ENCODE measurements at places on chromosomes 4 and X.

GRCh38 chr4:153788051-153788412 is 851 bp downstream of the SFRP2 start:
- H3K36me3 ChIP-seq, result no peaks in the 10 kb centered on the region
- no peak for DNase-seq
- H3K27ac ChIP-seq, result no peak overlapping the region
- H3K27me3 ChIP-seq, result peaks cover 49% of the 10 kb centered on the region
- H3K4me3 ChIP-seq, result peak overlapping the region; percentile 25

GRCh38 chr4:122739174-122739573 is 6.7 kb downstream of the BBS12 start:
- DNase-seq, result no peak
- no peak overlapping the region for H3K4me3 ChIP-seq
- H3K36me3 ChIP-seq, result peaks cover 11% of the 10 kb centered on the region
- peaks cover 5% of the 10 kb centered on the region for H3K4me1 ChIP-seq
- no peaks in the 10 kb centered on the region for H3K27me3 ChIP-seq

GRCh38 chr4:48944756-48945241 is 38.2 kb upstream of the OCIAD2 start:
- H3K27ac ChIP-seq, result no peak overlapping the region
- H3K4me3 ChIP-seq, result no peak overlapping the region
- H3K4me1 ChIP-seq, result peaks cover 7% of the 10 kb centered on the region
- H3K36me3 ChIP-seq, result no peaks in the 10 kb centered on the region

- no peak overlapping the region for H3K4me3 ChIP-seq
- H3K36me3 ChIP-seq, result no peaks in the 10 kb centered on the region
- no peaks in the 10 kb centered on the region for H3K4me1 ChIP-seq
Measured at GRCh38 chrX:13825178-13825762, 8.4 kb upstream of the GPM6B start.

DNA sequence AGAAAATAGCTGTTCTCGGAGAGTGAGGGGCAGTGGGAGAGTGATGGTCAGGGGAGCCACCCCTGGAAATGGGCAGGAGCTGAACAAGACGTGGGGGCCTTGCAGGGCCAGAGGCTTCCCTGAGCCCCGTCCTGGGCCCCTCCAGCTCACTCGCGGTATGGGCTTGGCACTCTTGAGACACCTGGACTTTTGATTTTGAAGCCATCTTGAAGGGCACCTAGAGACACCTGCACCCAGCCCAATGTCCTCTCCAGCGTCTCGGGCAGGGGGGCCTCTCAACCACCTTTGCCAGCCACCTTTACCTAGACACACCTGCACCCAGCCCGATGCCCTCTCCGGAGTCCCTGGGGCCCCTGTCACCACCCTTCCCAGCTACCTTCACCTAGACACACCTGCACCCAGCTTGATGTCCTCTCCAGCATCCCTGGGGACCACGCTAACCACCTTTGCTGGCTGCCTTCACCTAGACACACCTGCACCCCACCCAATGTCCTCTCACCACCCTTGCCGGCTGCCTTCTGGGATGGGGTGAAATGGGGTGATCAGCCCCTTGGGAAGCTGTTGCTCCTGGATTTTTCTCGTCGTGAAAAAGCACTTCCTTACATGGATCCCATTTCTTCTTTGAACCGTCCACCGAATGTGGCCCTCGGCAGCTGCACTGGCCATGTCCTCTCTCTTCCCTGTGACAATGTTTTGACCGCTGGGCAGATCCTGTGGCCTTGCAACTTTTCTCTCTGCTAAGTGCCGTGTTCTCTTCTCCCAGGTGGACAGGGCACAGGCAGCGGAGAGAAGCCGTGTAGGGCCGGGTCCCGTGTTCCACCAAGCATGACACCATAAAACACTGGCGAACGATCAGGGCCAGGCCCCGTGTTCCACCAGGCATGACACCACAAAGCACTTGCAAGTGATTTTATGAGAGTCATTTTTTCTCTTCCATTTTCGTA is 47.5 kb downstream of the CPZ start:
- H3K27ac ChIP-seq, result no peak overlapping the region
- H3K27me3 ChIP-seq, result no peaks in the 10 kb centered on the region
- H3K4me1 ChIP-seq, result no peaks in the 10 kb centered on the region

- no peak for DNase-seq
- no peaks in the 10 kb centered on the region for H3K4me1 ChIP-seq
- H3K27me3 ChIP-seq, result no peaks in the 10 kb centered on the region
- H3K36me3 ChIP-seq, result no peaks in the 10 kb centered on the region
- H3K4me3 ChIP-seq, result no peak overlapping the region
- no peak overlapping the region for H3K27ac ChIP-seq
Measured at GRCh38 chrX:129472116-129472515, 51.2 kb downstream of the SMARCA1 start.

DNA sequence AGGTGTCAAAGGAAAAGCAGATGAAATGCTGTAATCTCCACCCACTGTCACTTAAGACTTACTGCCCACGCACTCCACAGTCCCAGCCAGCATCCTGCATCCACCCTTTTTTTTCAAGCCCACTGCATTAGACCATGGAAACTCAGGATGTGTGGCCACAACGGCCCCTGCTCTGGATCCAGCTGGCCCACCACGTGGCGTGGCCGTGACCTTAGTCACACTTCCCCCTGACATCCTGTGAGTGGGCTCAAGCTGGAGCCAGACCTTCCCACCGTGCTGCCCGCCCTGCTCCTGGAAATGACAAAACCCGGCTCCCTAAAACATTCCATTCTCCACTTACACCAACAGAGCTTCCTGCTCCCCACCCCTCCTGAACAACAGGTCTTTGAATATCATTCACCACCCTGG is 588.3 kb upstream of the DIPK2B start:
- H3K36me3 ChIP-seq, result no peaks in the 10 kb centered on the region
- H3K4me1 ChIP-seq, result no peaks in the 10 kb centered on the region
- H3K27ac ChIP-seq, result no peak overlapping the region
- H3K27me3 ChIP-seq, result no peaks in the 10 kb centered on the region
- no peak overlapping the region for H3K4me3 ChIP-seq

GRCh38 chr4:84985952-84986351 is 19.5 kb upstream of the WDFY3 start:
- H3K4me3 ChIP-seq, result no peak overlapping the region
- H3K4me1 ChIP-seq, result no peaks in the 10 kb centered on the region
- no peaks in the 10 kb centered on the region for H3K36me3 ChIP-seq
- no peak overlapping the region for H3K27ac ChIP-seq

DNA sequence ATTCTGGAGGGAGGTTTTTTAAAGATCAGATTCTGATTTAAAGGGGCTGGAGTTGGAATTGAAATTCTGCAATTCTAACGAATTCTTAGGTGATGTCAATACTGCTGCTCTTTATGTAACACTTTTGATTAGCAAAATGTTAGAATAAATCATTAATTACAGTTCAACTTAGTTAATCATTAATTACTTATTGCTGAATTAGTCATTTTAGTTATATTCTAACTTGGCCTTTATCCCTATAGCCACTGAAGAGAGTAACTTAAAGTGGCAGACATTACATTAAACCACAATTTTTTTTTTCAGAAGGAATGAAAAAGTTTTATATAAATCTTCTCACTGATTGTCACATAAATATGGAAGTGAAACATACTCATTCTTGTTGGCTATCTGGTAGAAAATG is 206.6 kb upstream of the ITM2A start:
- no peaks in the 10 kb centered on the region for H3K27me3 ChIP-seq
- no peaks in the 10 kb centered on the region for H3K4me1 ChIP-seq
- no peaks in the 10 kb centered on the region for H3K36me3 ChIP-seq
- H3K27ac ChIP-seq, result no peak overlapping the region

DNA sequence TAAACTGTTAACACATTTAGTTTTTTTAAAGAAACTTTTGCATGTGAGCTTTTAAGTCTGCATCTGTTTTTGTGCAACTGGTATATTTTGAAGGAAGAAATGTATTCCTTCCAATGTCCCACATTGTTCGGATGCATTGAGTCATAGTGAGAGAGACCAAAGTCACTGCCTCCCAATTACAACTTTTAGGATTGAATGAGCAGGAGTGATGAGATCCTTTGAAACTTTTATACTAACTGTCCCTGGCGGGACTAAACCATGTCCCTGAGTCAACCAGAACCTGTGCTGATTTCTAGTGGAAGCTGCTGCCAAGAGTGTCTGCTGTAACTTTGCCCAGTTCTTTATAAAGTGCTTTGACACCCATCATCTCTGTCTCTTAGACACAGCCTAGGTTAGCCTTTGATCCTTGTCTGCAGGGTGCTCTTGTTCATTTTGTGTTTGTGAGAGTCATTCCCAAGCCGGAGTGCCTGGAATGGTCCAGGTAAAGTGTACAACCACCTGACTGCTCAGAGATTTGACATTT is 122.7 kb downstream of the ZNF518B start:
- no peak for DNase-seq
- H3K27ac ChIP-seq, result no peak overlapping the region
- H3K4me3 ChIP-seq, result no peak overlapping the region

GRCh38 chrX:12950851-12951594 is 23.9 kb upstream of the TMSB4X start:
- H3K27me3 ChIP-seq, result no peaks in the 10 kb centered on the region
- no peak overlapping the region for H3K4me3 ChIP-seq
- H3K27ac ChIP-seq, result no peak overlapping the region
- H3K36me3 ChIP-seq, result no peaks in the 10 kb centered on the region
- no peaks in the 10 kb centered on the region for H3K4me1 ChIP-seq
- no peak for DNase-seq

- H3K4me1 ChIP-seq, result peaks cover 16% of the 10 kb centered on the region
- no peaks in the 10 kb centered on the region for H3K36me3 ChIP-seq
- no peak overlapping the region for H3K4me3 ChIP-seq
Measured at GRCh38 chr4:41409594-41409895, 128.4 kb upstream of the LIMCH1 start.

DNA sequence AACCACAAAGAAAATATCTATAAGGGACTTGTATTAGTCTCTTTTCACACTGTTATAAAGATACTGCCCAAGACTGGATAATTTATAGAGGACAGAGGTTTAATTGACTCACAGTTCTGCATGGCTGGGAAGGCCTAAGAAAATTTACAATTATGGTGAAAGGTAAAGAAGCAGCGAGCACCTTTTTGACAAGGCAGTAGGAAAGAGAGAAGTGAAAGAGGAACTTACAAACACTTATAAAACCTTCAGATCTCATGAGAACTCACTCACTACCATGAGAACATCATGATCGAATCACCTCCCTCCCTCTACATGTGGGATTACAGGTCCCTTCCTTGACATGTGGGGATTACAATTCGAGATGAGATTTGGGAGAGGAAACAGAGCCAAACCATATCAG is 856.0 kb downstream of the TRAM1L1 start:
- no peak overlapping the region for H3K4me3 ChIP-seq
- no peak for DNase-seq
- H3K27me3 ChIP-seq, result no peaks in the 10 kb centered on the region
- no peak overlapping the region for H3K27ac ChIP-seq
- no peaks in the 10 kb centered on the region for H3K4me1 ChIP-seq

- H3K27ac ChIP-seq, result no peak overlapping the region
- H3K4me3 ChIP-seq, result no peak overlapping the region
- no peak for DNase-seq
- H3K27me3 ChIP-seq, result no peaks in the 10 kb centered on the region
Measured at GRCh38 chrX:79161655-79162054, 17.2 kb downstream of the GPR174 start.

- DNase-seq, result peak; percentile 95
- H3K4me3 ChIP-seq, result peak overlapping the region; percentile 59
- peaks cover 20% of the 10 kb centered on the region for H3K4me1 ChIP-seq
Measured at GRCh38 chr4:40630335-40631021, 814 bp upstream of the RBM47 start.

GRCh38 chr4:84862064-84862463 is 104.4 kb downstream of the WDFY3 start:
- DNase-seq, result peak; percentile 12
- no peak overlapping the region for H3K4me3 ChIP-seq
- H3K4me1 ChIP-seq, result peaks cover 8% of the 10 kb centered on the region
- H3K36me3 ChIP-seq, result peaks cover 10% of the 10 kb centered on the region
- no peaks in the 10 kb centered on the region for H3K27me3 ChIP-seq
- no peak overlapping the region for H3K27ac ChIP-seq

- H3K27ac ChIP-seq, result no peak overlapping the region
- no peaks in the 10 kb centered on the region for H3K4me1 ChIP-seq
- H3K4me3 ChIP-seq, result no peak overlapping the region
- H3K36me3 ChIP-seq, result no peaks in the 10 kb centered on the region
- no peak for DNase-seq
Measured at GRCh38 chr4:151045907-151046306, 30.8 kb upstream of the LRBA start.

- H3K4me1 ChIP-seq, result no peaks in the 10 kb centered on the region
- no peaks in the 10 kb centered on the region for H3K27me3 ChIP-seq
- no peak for DNase-seq
- H3K27ac ChIP-seq, result no peak overlapping the region
Measured at GRCh38 chr4:125539691-125540090, 224.9 kb downstream of the FAT4 start.

- H3K27me3 ChIP-seq, result no peaks in the 10 kb centered on the region
- H3K27ac ChIP-seq, result no peak within 1 kb of the TSS
- H3K36me3 ChIP-seq, result no peaks in the 10 kb centered on the region
- peak within 1 kb of the TSS; percentile 66 for H3K4me3 ChIP-seq
- peak; percentile 20 for DNase-seq
Measured at GRCh38 chr4:121951521-121952110, at the start of gene TRPC3. Gene TRPC3, minus strand, starts transcription at chr4:121952060. Its CDS starts 380 bp downstream, at chr4:121951680.

DNA sequence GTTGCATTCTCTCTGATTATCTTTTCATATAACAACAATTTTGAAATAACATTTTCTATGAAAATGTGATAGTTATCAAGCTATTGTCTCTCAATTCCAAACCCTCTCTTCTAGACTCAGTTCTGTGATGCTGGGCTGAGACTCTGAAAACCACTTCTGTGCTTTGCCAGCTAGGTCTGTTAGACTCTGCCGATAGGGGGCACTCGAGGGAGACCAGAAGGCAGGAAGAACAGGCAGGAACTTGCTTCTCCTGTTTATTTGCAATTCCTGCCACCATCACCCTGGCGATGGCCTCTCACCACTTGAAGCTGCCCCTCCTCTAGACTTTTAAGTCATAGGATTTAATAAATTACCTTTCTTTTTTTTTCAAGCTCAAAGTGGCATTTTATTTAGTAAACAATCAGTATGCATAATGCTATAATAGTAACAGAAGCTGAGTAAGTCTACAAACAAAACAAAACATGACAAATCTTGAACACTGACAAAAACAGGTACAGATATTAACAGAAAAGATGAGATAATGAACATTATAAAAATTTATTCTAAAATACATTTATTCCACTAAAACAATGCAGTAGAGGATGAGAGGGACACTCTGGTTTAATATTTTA is 49.7 kb downstream of the RASL11B start:
- H3K4me1 ChIP-seq, result no peaks in the 10 kb centered on the region
- no peak overlapping the region for H3K4me3 ChIP-seq
- H3K27ac ChIP-seq, result no peak overlapping the region
- DNase-seq, result peak; percentile 74
- H3K36me3 ChIP-seq, result no peaks in the 10 kb centered on the region

DNA sequence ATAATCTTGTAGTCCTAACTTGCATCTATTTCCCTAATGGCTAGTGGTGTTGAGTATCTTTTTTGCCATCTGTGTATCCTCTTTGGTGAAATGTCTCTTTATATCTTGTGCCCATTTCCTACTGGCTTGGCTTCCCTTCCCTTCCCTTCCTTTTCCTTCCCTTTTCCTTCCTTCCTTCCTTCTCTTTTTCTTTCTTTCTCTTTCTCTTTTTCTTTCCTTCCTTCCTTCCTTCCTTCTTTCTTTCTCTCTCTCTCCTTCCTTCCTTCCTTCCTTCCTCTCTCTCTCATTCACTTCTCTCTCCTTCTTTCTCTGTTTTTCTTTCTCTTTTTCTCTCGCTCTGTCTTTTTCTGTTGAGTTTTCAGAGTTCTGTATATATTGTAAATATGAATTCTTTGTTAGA is 61.5 kb upstream of the SLC4A4 start:
- no peak for DNase-seq
- no peaks in the 10 kb centered on the region for H3K36me3 ChIP-seq

- DNase-seq, result no peak
- H3K36me3 ChIP-seq, result no peaks in the 10 kb centered on the region
- H3K27me3 ChIP-seq, result no peaks in the 10 kb centered on the region
- no peak overlapping the region for H3K4me3 ChIP-seq
- H3K27ac ChIP-seq, result no peak overlapping the region
Measured at GRCh38 chr4:8045909-8046308, 106.2 kb upstream of the AFAP1 start.

Measured in thyroid gland (tissue), 4 donors.